Ammon's horn (tissue), 1 donor: ENCODE measurements at places on chromosomes 4 and X.

- no peak for DNase-seq
Measured at GRCh38 chr4:67746797-67747495, 7.2 kb downstream of the GNRHR start.

GRCh38 chr4:39043058-39043860 lies 11.1 kb upstream of the TMEM156 start:
- DNase-seq: peak; percentile 48

DNA sequence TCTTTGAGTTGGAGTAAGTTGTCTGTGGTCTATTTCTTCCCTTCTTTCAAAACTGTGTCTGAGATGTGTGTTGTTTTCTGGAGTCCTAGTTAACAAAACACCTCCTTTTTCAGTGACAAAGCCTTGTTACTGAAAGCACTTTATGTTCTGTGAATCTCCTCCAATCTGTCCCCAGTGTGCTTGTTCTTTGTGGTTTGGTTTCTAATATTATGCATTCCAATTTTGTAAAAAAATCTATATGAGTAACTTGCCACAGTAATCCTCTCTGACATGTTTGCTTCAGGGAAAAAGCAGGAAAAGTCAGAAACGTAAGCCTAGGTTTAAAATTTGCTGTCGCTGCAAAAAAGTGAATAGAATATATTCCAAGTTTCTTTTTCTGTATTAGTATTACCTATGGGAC lies 12.4 kb downstream of the PRRG1 start:
- no peak for DNase-seq

DNA sequence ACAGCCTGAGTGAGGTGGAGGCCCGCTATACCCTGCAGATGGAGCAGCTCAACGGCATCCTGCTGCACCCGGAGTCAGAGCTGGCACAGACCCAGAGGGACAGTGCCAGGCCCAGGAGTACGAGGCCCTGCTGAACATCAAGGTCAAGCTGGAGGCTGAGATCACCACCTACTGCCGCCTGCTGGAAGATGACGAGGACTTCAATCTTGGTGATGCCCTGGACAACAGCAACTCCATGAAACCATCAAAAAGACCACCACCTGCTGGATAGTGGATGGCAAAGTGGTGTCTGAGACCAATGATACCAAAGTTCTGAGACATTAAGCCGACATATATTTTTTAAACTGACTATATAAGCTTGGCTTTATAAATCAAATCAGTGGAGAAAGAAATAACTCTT lies 73.3 kb upstream of the HHIP start:
- DNase-seq: no peak

GRCh38 chr4:76703676-76704075 lies 194.3 kb downstream of the SOWAHB start:
- no peak for DNase-seq

GRCh38 chr4:7323872-7324650 lies 110.7 kb downstream of the PSAPL1 start:
- no peak for DNase-seq

GRCh38 chrX:45344594-45344993 lies 143.9 kb upstream of the DIPK2B start:
- DNase-seq: no peak

DNA sequence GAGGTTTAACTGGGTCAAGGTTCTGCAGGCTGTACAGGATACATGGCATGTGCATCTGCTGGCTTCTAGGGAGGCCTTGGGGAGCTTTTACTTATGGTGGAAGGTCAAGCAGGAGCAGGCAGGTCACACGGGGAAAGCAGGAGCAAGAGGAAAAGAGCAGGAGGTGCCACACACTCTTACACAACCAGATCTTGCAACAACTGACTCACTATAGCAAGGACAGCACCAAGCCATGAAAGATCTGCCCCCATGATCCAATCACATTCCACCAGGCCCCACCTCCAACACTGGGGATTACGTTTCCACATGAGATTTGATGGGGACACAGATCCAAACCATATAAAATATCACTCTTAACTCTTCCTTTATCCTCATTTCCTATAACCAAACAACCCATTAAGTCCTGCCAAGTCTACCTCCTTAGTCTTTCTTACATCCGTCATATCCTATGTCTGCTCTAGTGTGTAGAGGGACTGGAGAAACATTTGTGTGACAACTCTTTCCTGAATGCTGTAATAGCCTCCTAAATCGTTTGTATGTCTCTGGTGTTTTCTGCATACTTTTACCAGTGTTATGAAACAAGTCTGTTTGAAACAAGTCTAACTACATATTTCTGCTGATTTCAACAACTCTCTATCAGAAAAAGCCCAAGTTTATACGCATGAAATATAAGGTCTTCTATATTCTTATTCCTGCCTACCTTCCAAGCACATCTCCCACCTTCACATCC lies 8.3 kb upstream of the RAP2C start:
- no peak for DNase-seq

DNA sequence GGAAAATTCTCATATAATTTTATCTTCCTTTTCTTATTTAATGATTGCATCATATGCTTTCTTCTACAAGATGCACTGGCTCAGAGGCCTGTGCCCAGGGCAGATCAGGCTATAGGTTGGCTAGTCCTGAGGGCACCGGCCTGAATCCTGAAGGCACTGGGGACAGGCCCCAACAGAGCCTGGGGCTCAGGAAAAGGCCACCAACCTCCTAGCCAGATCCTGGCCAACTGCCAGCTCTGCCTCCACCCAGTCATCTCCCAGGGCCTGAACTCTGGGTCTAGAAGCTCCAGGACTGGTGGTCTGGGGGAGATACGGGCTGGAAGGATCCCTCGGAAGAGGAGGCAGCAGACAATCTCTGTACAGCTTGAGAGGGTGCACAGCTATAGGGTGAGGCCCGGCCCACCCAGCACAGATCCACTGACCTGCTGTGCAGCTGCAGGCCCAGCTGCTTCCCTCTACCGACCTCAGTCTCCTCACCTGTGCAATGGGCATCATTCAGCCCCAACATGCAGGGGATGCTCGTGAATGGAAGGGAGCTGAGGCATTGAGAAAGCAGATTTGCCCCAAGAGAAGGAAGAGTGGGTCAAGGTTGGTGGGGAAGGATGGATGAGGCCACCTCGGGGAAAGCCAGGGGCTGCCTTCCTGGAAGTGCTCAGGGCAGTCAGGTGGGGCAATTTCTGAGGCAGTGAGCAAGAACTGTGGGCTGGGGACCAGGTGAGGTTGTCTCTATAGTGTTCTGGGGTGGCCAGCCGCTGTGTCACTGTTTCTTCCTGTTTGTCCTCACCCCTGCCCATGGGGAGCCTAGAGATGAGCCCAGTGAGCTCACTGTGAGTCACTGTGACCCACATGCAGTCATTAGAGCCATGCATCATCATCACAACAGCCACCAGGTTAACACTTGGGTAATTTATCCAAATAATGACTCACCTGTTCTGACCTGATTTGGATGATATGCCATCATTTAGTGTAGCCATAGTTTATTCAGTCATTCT lies 22.4 kb upstream of the XAGE2 start:
- DNase-seq: no peak

GRCh38 chrX:15525664-15526416 lies 25.2 kb downstream of the BMX start:
- no peak for DNase-seq

DNA sequence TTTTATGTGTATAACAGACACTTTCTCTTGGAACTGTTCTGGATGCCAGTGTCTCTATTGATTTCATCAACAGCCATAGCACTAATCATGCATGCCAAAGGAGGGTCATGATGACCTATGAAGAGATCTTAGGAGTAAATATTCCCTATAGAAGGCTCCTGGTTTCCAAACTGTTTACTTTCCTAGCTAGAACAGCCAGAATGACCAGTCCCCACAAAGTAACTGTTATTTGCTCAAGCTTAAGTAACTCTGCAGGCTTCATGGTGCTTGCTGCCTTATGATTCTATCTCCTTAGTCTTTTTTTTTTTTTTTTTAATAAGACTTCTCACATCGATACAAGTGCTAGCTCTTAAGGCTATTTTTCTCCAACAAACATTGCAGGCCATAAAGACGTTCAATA lies 12.4 kb downstream of the S100G start:
- no peak for DNase-seq
